Hematopoietic multipotent progenitor cell (in vitro differentiated cells): ENCODE measurements at places on chromosomes 12 and 14. TPM values are rescaled to one million over a fixed set of nuclear protein-coding genes. Genes with fewer than 3 reads are reported as not detected.

KRT77 gene
- not detected for total RNA-seq

AHSA1 gene
- 61.9 TPM for total RNA-seq

RIMBP2 gene
- 0.27 TPM for total RNA-seq

DNA sequence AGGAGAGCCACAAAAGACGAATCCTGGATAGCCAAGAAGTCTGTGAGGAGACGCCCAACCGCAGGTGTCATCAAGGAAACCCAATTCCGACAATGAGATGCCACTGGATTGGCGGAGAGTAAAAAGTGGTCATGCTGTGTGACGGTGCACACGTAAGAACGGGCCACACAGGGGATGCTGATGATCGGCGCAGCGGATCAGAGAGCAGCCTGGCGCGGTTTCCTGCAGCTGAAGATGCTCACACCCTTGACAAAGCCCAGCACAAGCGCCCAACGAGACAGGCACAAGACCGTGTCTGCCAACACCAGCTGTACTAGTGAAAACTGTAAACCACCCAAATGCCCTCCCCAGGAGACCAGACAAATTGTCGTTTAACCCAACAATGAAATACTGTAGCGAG lies 55.8 kb downstream of the CCDC85C start:
- DNase-seq, result no peak

DNA sequence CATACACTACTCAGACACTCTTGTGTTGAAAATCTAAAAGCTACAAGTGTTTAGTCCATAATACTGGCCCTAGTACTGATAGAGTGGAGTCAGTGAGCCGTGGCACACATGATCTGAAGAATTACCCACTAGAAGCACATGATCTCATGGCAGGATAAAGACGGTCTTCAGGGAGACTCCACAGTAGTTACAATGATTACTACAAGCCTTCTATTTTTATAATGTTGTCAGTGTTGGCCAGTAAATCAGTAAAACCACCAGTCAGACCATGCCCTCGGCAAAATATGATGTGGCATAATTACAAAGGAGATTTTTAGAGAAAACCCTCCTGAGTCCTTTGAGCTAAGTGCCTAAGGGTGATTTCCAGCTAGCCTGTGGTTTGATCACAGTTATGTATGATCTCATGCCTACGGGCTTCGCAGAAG lies 114.9 kb downstream of the PDZRN4 start:
- no peak for DNase-seq

GRCh38 chr12:77837876-77838291 lies 7.2 kb downstream of the NAV3 start:
- no peak for DNase-seq

- peak; percentile 63 for DNase-seq
Measured at GRCh38 chr12:15220915-15221885, at the start of gene RERG. TSS of gene RERG (minus strand) at chr12:15221417. CDS start at chr12:15217489, 3,928 bp downstream.

GRCh38 chr12:20567413-20567812 lies 127.7 kb upstream of the SLCO1C1 start:
- no peak for DNase-seq
